Mammary epithelial cell (primary cell): ENCODE measurements at places on chromosomes 12 and 14.
A peak's percentile ranks its signal among the peaks of the same experiment; 100 is the strongest.

- DNase-seq: no peak
Measured at GRCh38 chr12:109981311-109981710, 14.9 kb downstream of the GIT2 start.

GRCh38 chr12:29794862-29795261, 11.1 kb upstream of the TMTC1 start:
- DNase-seq: no peak

GRCh38 chr12:89470741-89471509, 53.7 kb downstream of the GALNT4 start:
- peak; percentile 21 for DNase-seq

DNA sequence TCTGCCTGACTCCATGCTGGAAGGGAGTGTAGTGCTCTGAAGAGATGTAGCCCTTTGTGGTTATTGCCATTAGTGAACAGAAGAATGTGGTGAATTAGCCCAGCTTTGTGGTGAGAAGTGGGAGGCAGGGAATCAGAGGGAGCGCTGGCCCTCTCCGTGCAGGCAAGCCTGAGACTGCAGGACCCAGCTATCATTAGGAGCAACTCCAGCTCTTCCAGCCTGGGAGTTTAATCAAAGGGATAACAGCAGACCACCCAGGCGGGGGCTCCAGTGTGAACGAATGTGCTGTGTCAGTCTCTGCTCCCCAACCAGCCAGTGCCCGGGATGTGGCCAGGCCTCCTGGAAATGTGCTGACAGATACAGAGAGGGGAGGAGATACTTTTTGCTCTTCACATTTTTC, 142.7 kb downstream of the TTLL5 start:
- no peak for DNase-seq

GRCh38 chr12:106149096-106149784, 10.5 kb upstream of the NUAK1 start:
- no peak for DNase-seq
